ENCODE measurements at places on chromosomes 16 and 17.

- DNase-seq: no peak
Measured at GRCh38 chr16:89315791-89316581, 98.5 kb downstream of the ZNF778 start.

DNA sequence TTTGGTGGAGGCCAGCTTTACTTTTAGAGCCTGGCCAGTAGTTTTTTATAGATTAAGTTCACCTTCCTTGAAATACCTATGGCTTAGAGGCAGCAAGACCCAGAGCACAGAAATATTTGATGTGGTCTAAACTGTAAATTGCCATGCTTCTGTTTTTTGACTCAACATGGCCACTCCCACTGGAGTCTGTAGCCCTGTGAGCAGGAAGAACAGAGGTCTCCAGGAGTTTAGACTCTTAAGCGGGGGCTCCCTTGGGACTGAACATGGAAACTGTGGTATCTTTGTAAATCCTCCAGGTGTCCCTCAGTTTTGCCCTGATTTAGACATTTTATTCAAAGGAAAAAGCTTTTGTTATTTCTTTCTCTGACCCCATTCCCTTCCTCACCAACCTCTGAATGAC is 145.6 kb downstream of the FTO start:
- DNase-seq: no peak

DNA sequence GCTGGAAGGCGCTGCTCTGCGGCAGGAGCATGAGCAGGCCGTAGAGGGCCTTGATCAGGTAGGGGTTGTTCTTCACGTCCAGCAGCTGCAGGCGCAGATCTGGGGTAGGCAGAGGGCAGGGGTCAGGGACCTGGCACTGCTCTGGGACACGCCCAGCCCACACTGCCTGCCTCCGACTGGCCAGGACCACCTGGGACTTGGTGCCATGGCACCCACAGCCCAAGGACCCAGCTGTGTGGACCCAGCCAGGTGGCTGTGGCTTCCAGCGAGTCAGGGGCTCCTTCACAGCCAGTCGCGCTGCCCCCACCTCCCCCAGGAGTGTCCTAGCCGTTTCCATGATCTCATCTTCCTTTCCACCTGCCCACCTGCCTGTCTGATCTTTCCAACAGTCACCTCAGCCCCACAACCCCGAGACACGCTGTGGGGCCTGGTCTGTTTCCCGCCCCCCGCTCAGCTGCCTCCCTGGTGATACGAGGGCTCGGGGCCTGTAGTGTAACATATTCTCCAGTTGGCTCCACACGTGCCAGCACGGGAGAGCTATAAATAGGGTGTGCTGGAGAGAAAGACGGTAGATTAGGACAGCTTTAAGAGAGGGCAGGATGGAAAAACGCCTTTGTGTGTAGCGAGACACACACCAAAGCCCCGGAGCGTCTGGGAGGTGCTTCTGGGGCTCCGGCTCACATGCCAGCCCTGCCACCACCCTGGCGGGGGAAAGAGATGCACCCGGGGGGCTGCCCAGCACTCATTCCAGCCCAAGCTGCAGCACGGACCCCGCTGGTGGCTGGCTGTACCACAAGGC is 7.2 kb upstream of the MTSS2 start:
- peak; percentile 71 for DNase-seq

- DNase-seq: peak; percentile 78
Measured at GRCh38 chr17:75844530-75845057, 390 bp upstream of the UNC13D start.

DNA sequence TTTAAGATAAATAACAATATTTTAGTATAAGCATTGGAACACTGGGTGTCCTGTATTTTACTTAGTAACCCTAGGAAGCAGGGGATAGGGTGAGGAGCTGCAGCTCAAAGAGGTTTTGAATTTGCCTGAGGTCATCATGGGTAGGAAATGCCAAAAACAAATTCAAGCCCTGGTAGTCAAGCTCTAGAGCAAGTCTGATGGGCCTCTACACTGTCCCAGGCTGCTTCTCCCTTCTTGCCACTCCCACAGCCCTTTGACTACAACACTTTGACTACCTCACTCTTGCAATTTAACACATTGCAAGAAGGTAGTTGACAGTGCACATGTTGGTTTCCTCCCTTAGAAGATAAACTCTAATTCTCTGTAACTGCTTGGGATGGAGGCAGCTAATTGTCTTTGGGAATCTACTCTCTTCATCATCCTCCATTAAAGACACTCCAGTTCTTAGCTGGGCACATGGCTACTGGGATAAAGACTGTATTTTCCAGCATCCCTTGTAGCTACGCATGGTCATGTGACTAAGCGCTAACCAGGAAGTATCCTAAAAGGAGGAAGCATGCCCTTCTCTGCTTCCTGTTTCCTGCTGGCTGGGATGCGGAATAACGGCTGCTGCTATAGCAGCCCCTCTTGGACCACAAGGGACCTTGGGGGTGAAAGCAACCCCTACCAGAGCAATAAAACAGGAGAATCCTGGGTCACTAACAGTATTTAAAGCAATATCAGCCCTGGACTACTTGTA is 30.7 kb upstream of the SSTR2 start:
- no peak for DNase-seq

DNA sequence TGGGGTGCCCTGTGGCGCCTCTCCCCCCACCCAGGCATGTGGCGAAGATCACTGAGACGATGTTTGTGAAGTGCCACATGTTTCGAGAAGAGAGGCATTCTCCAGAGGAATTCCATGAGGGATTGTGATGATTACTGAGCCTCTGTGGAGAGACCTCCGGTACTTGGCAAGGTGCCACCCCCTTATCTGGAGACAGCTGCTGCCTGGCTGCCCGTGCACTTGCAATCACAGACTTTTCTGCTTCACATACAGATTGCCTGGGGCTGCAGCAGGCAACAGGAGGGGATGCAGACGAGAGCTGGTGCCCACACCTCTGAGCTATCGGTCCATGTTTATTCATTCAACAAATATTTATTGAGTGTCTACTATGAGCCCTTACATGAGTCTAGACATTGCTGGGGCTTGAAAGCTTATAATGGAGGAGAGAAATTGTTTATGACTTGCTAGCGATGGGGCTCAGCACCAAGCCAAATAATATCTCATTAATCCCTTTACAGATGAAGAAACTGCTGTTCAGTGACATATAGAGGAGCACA is 317.2 kb upstream of the ZFHX3 start:
- peak; percentile 72 for DNase-seq

GRCh38 chr17:38750312-38751121 is 2.0 kb upstream of the PSMB3 start:
- DNase-seq: peak; percentile 25

- no peak for DNase-seq
Measured at GRCh38 chr16:57622361-57623250, 5.8 kb upstream of the ADGRG1 start.

DNA sequence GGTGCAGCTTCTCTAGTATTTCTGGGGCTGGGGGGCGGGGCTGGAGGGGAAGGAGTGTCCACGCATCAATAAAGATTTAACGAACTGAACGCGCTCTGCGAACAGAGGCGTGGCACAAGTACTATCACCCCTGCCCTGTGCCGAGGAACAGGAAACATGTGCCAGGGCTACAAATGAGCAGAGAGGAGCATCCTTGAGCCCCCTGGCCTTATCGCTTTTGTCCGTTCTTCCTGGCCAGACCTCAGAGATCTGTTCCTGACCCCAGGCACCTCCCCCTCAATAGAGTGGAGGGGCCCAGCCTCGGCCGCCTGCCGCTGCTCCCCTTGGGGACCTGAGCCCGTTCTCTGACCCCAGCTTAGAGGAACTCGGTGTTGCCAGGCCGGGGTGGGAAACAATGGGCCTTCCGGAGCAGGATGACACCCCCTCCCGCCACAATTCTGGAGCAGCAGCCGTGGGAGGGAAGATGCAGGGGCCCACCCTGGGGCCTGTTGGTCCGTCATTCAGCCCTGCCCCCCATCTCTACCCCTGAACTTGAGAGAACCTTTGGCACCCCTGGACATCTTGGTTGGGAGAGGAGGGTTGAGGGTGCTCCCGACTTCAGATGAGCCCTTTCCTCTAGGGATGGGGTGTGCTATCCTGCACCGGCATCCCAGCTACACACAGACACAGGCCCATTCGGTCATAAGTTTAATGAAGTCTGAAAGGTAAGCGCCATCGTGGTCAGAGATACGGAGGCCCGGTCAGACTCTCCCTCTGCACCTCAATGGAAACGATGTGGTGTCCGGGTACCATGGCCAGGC is 1.1 kb downstream of the NAA38 start:
- DNase-seq: peak; percentile 65

DNA sequence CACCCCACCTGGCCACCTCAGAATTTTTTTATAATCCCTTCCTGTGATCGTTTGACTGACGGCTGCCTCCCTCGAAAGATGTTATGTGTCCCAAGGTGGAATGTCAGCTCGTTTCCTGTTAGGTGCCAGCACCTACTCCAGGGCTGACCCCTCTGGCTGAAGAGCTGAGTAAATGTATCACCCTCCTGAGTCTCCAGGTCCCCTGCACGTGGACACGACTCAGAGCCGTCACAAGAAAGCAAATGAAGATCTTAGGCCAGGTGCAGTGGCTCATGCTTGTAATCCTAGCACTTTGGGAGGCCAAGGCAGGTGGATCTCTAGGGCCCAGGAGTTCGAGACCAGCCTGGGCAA is 273.2 kb downstream of the C16orf95 start:
- no peak for DNase-seq
